ENCODE measurements at places on chromosomes 4 and X. TPM values are rescaled to one million over a fixed set of nuclear protein-coding genes. Genes with fewer than 3 reads are reported as not detected.
A peak's percentile ranks its signal among the peaks of the same experiment; 100 is the strongest.

The FAM236B gene
- not detected for polyA plus RNA-seq

The ITM2A gene
- polyA plus RNA-seq = not detected

GRCh38 chr4:84503495-84504437, 4.7 kb upstream of the NKX6-1 start:
- peak; percentile 65 for DNase-seq

DNA sequence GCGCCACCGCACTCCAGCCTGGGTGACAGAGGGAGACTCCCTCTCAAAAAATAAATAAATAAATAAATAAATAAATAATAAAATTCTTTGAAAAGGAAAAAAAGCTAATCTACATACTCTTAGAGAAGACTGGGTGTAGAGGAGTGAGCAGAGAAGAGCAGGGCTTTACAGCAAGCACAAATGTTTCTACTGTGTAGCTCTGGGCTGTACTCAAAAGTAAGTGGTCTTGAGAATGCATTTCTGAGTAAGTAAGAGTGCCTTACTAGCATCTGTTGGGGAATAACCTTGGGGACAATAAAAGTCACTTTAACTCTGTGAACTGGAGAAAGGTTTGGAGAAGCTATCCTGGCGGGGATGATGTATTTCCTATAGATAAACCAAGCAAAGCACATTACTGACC, 185.8 kb downstream of the WDFY3 start:
- DNase-seq = no peak

DNA sequence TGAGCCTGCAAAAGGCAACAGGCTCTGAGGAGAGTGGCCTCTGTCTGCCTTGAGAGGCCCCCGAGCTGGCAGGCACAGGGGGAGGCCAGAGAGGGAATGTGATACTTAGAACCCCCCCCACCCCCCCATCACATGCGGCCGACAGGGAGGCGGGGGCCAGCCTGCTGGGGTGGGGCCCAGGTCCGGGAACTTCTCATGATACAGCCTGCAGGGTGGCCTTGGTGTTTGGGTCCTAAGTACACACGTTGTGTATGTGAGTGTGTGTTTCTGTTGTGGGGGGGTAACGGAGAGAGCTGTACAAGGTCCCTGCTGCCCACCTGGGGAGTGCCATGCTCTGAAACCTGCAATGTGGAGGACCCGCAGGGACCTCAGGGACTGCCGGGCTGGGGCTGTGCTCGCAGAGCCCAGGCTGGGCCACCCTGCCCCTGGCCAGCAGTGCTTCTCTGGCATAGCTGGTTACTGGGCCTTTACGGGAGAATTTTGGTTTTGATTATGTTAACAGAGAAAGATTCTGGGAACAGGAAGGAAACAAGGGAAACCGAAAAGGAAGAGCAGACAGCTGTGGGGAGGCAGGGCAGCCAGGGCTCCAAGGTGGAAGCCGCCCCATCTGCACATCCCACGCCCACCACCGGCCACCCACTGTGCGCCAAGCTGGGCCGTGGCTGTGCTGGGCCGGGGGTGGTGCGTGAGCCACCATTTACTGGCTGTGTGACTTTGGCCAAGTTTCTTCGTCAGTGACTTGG, 19.9 kb downstream of the SH3BP2 start:
- peak; percentile 37 for DNase-seq

DNA sequence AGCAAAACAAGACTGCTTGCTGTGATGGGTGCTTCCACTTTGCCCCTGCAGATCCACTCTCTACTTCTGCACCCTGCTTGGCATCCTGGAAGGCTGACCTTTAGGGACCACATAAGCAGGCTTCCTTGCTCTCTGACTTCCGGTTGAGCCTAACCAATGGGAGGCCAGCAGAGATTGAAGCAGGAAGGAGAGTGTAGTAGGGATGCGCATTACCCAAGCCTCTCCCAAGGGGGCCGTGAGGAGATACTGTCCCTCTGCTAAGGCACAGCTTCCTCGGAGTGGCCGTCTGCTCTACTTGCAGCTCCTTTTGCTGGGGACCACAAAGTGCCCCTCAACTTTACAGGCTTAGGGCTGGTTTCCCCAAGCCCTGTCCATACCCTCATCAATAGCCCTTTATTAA, 624.3 kb upstream of the TENM3 start:
- DNase-seq = no peak
